Ascending aorta (tissue), 2 donors: ENCODE measurements at places on chromosomes 2 and 18.
A peak's percentile ranks its signal among the peaks of the same experiment; 100 is the strongest.

GRCh38 chr18:50902797-50903196, 23.9 kb downstream of the ME2 start:
- no peak overlapping the region for H3K4me3 ChIP-seq
- no peaks in the 10 kb centered on the region for H3K4me1 ChIP-seq
- no peak for DNase-seq
- H3K36me3 ChIP-seq = peaks cover 16% of the 10 kb centered on the region

DNA sequence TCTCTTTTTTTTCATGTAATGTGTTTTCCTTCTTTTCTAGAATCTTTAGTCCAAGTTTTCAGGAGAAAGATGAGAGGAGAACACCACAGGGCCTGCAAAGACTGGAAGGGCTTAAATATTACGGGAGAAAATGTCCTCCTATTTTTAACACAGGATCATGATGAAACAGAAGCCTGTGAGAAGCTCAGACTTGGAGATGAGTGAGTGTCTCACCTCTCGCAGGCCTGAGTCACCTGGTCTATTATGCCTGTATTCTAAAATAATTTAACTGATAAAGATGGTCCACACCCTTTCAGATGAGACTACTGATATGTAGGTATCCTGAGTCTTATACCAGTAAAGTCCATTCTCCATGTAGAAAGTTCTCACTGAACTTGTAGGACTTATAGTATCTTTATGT, 143.2 kb downstream of the EPHA4 start:
- no peaks in the 10 kb centered on the region for H3K27me3 ChIP-seq
- no peaks in the 10 kb centered on the region for H3K4me1 ChIP-seq
- no peak overlapping the region for H3K27ac ChIP-seq
- H3K36me3 ChIP-seq = peaks cover 30% of the 10 kb centered on the region
- no peak overlapping the region for H3K4me3 ChIP-seq

DNA sequence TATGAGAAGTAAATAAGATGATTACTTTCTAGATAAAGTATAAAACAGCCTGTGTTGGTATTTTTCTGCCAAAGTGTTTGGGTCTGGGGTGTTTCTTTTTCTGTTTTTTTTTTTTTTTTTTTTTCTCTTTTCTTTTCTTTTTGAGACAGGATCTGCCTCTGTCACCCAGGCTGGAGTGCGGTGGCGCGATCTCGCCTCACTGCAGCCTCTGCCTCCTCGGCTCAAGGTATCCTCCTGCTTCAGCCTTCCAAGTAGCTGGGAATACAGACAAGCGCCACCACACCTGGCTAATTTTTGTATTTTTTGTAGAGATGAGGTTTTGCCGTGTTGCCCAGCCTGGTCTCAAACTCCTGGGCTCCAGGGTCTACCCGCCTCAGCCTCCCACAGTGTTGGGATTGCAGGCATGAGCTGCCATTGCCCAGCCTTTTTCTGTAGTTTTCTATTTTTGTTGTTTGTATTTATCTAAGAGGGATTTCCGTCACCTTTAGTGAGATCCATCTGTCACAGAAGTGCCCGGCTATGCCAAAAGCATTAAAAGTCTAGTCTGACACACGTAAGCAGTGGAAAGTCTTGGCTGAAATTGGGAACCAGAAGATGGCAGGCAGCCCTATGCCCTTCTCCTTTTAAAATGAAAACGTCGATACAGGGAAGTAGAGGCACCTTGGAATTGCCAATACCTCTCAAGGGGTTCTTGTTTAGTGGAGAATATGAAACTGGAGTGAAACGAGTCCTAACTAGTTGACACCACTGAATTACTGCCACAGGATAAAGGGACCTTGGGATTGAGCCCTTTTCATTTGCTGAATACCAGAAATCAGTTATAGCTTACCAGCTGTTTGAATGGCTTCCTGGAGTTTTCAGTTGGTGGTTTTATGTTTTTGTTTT, 14.0 kb downstream of the UGP2 start:
- H3K27ac ChIP-seq = peak overlapping the region; percentile 8
- no peaks in the 10 kb centered on the region for H3K27me3 ChIP-seq
- H3K36me3 ChIP-seq = peaks cover 22% of the 10 kb centered on the region
- no peak for DNase-seq
- H3K4me3 ChIP-seq = no peak overlapping the region

- H3K4me3 ChIP-seq = no peak overlapping the region
- no peaks in the 10 kb centered on the region for H3K4me1 ChIP-seq
- H3K36me3 ChIP-seq = no peaks in the 10 kb centered on the region
- no peak for DNase-seq
- H3K27ac ChIP-seq = no peak overlapping the region
Observed at GRCh38 chr18:67373636-67374035, 142.9 kb downstream of the DSEL start.

- DNase-seq = no peak
- H3K36me3 ChIP-seq = no peaks in the 10 kb centered on the region
- H3K4me1 ChIP-seq = no peaks in the 10 kb centered on the region
- H3K27ac ChIP-seq = no peak overlapping the region
- no peaks in the 10 kb centered on the region for H3K27me3 ChIP-seq
- no peak overlapping the region for H3K4me3 ChIP-seq
Observed at GRCh38 chr2:26144031-26144430, 28.9 kb upstream of the GAREM2 start.

DNA sequence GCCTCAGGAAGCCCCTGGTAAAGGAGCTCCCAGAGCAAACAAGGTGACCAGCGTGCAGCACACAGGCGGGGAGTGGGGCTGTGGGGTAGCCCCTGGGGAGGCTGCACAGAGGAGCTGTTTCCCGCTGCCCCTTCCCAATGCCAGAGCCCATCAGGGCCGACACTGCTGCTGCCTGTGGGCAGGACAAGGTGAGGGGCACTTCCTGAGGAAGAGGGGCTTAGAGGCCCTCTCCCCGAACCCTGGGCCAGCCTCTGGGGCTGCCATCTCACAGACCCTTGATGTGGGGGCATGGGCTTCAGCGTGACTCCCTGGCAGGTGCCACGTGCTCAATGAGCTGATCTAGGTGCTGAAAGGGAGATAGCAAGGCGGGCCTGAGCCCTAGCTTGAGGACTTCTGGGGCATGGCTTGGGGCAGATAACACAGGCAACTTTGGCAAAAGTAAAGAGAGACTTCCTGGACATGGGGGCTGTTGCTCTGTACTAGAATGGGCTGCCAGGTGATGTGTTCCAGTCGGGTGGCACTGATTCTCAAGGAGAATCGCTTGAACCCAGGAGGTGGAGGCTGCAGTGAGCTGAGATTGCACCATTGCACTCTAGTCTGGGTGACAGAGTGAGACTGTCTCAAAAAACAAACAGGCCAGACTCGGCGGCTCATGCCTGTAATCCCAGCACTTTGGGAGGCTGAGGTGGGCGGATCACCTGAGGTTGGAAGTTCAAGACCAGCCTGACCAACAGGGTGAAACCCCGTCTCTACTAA, 9.9 kb upstream of the KLF11 start:
- no peaks in the 10 kb centered on the region for H3K36me3 ChIP-seq
- peaks cover 30% of the 10 kb centered on the region for H3K4me1 ChIP-seq
- H3K27me3 ChIP-seq = no peaks in the 10 kb centered on the region
- no peak overlapping the region for H3K27ac ChIP-seq
- no peak for DNase-seq

- H3K4me1 ChIP-seq = no peaks in the 10 kb centered on the region
- H3K27ac ChIP-seq = no peak overlapping the region
- H3K27me3 ChIP-seq = no peaks in the 10 kb centered on the region
Observed at GRCh38 chr2:139967665-139968064, 1187.5 kb upstream of the NXPH2 start.
